SHP77 treated with DMSO at 0.1 percent for 48 hours (cell line): ENCODE measurements at places on chromosomes 4 and X.

- DNase-seq, result no peak
These were observed 21.1 kb upstream of the HMX1 start for GRCh38 chr4:8892556-8893226.

- no peak for DNase-seq
These were observed 24.4 kb upstream of the CYP4V2 start for GRCh38 chr4:186166852-186167512.

GRCh38 chr4:82681754-82682153 lies 116.8 kb downstream of the SCD5 start:
- DNase-seq, result no peak

DNA sequence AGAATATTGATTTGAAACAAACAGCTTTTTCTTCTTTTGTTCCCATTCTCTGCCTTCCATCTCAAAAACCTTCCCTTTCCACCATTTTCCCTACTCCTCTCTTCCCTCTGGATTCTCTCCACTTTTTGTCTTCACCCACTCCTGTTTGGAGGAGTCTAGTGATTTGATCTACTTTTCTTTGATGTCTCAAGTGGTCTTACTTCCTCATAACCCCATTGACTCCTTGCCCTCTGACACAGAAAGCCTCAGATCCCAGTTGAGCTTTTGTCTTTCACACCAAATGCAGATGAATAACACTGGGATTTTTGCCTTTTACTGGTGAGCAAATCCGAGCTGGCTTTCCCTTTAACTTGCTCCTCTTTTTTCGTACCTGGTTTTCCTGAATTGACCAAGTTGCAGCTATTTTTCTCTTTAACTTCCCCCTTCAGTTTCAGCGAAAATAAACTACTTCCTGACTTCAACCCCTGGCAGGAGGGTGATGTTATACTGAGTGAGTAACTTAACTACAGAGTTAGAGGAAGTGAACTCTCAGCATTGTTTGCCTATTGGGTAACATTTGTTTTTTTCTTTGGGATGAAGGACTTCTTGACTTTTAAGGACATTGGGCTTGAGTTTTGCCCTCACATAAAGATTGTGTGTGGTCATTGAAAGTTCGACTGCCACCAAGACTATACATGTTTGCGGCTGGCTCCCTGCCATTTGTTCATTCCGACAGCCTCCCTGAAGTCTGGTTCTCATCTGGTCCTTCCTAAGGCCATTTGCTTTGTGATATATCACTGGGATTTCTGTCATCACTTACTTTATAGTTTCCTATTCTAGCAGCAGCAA lies 392.8 kb upstream of the NR3C2 start:
- DNase-seq, result no peak

- no peak for DNase-seq
These were observed 22.0 kb downstream of the CXCL8 start for GRCh38 chr4:73762409-73762808.

DNA sequence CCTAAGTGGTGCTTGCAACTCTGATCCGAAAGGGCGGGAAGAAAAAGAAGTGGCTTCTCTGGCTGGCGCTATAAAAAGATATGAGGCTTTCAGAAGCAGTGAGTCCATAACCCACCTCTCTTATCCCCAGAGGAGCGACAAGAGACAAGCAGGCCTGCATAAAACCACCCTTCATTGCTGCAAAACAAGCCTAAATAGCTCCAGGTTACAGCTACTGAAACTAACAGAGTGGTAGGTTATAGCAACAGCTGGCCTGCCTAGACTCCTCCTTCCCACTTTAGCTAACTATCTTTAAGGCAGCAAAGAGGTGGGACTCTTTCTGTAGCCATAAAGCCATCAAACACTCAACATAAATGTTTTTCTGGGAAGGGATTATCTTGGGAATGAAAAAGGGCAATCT lies 245.0 kb upstream of the GPR101 start:
- DNase-seq, result no peak

DNA sequence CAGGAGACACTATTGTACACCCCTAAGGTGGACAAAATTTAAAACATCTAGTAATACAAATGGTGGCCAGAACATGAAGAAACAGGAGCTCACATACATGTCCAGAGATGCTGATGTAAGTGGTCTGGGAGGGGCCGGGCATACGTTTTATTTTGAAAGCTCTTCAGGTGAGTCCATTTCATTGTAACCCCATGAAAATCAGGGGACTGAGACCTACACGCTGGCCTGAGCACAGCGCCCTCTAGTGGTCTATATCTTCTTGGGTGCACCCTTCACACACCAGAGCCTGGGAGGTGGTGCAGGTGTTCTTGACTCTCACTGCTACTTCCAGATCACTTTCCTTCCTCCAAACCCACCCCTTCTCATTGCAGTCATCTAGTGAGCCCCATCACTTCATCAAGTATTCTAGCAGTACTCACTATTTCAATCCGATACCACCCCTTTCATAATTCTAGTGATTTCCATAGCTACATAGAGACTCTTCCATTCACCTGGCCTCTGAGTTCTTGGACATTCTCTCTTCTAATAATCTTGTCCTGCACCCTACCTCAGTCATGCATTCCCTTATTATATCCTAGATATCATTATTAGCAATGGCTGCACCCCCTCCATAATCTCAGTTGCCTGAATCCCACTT lies 4.3 kb upstream of the TLR6 start:
- no peak for DNase-seq

DNA sequence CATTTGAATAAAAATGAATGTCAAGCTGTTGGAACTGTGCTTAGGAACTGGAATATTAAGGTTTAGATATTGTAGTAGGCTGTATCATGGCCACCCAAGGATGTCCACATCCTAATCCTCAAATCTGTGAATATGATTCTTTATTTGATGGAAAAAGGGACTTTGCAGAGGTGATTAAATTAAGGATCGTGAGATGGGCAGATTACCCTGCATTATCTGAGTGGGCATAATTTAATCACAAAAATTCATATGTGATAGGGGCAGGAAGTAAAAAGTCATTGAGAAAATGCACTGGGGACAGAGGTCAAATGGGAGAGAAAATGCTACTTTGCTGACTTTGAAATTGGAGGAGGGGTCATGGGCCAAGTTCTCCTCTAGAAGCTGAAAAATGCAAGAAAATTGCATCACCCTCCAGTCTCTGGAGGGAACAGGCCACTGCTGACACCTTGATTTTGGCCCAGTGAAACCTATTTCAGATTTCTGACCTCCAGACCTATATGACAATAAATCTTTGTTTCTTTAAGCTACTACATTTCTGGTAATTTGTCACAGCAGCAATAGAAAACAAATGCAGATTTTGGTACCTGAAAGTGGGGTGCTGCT lies 521.4 kb downstream of the PCDH7 start:
- DNase-seq, result no peak

GRCh38 chr4:73761856-73762255 lies 21.5 kb downstream of the CXCL8 start:
- DNase-seq, result no peak

- DNase-seq, result no peak
These were observed 97.6 kb upstream of the NKX1-1 start for GRCh38 chr4:1503583-1504471.

DNA sequence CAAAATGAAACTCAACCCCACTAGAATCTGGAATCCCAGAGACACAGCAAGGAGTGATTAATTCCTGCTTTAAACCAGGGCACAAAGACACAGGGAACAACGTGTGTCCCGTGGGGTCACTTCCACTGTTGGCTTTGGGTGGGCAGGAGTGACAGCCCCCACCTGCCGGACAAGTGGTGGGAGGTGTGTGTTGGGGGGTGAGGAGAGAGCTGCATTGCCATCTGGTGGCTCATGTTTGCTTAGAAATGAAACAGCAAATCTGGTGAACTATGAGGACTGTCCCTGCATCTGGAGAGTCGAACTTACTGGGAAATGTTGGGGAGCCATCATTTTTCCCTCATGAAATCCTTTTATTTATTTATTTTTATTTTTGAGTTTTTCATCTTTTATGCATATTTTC lies 75.9 kb upstream of the AFAP1 start:
- DNase-seq, result no peak

- no peak for DNase-seq
These were observed 116.9 kb downstream of the STPG2 start for GRCh38 chr4:98026362-98026761.

- no peak for DNase-seq
These were observed 29.1 kb upstream of the GALNT7 start for GRCh38 chr4:173139561-173139960.

- DNase-seq, result no peak
These were observed 118.9 kb downstream of the TMA16 start for GRCh38 chr4:163613383-163613782.

- DNase-seq, result no peak
These were observed 460.3 kb downstream of the SPRY1 start for GRCh38 chr4:123856689-123857545.

DNA sequence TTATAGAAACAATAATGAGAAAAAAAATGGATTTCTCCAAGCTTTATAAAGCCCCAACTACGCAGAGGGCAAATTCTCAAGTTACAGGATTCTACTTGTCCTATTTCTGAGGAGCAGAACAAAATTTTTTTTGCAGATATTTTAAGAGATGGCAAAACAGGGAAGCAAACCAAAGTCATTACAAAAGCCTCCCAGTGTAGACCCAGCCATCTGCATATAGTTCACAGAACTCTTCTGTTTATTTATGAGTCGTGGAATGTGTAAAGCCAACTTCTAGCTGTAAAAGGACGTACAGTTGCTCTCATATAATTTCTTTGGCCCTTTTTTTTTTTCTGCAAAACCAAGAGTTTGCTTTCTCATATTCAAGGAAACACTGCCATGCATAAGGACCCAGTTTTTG lies 120.4 kb downstream of the PCDH7 start:
- no peak for DNase-seq

GRCh38 chr4:181528570-181529184 lies 714.5 kb upstream of the TENM3 start:
- peak; percentile 68 for DNase-seq

GRCh38 chrX:53704854-53705253 lies 18.3 kb upstream of the HUWE1 start:
- no peak for DNase-seq

DNA sequence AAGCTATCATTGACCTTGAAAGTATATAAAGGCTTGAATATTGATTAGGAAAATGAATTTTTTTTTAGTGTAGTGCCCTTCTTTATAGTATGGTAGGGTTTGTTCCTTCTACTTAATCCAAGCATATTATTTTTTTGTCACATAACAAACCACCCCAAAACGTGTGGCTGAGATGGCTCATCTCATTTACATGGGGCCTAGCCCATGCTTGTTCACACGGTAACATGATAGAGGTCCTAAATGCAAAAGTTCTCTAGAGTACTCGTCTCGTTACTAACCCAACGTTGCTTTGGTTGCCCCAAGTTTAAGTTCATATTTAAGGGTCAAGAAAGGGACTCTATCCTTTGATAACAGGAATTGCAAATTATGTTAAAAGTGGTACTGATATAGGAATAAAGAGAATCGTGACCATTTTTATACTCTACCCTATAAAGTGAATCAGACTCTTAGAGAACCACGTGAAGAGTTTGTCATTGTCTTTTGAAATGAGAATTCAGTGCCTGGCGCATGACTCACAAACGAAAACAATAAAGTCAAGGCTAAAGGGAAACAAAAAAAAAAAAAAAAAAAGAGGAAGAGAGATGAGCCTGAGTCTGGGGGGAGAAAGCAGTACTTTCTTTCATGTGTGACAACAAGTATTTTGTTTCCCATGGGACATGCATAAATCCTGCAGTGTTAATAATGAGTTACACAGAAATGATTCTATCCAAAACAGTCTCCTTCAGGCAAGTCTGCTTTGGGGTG lies 402.8 kb upstream of the NWD2 start:
- no peak for DNase-seq

DNA sequence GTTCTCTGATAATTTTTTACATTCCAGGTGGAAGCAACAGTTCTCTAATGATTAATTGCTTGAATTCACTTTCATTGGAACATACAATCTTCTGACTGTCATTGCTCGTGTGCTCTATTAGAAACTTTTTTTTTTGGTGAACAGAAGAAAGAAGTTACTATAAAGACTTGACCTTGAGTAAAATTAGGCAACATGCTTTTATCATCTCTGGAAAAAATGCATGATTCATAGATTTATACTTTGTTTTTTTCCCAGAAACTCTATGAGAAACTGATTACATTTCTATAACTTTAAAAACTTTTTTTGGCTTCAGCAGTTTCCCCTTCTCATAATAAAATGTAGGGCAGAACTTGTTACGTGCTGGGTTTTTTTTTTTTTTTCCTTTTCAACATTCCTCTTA lies 167.6 kb downstream of the ARHGAP10 start:
- no peak for DNase-seq

DNA sequence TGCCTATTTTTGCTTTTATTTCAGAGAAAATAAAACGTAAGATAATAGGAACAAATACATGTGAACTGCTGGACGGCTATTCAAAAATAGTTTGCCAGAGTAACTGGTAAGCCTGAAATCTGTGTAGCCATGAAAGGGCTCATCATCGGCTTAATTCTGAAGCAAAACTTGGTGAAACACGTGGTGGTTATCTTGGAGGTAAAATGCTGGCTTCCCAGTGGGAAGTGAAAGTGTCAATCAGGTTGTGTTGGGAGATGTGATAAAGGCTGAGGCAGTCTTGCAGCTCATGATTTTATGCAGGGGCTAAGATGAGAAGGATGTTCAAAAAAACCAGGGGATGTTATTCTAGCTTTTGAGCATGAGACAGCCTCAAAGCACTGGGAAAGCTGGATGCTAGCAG lies 36.1 kb upstream of the TLR2 start:
- no peak for DNase-seq

GRCh38 chrX:48736878-48737212 lies 24.7 kb upstream of the GLOD5 start:
- no peak for DNase-seq

DNA sequence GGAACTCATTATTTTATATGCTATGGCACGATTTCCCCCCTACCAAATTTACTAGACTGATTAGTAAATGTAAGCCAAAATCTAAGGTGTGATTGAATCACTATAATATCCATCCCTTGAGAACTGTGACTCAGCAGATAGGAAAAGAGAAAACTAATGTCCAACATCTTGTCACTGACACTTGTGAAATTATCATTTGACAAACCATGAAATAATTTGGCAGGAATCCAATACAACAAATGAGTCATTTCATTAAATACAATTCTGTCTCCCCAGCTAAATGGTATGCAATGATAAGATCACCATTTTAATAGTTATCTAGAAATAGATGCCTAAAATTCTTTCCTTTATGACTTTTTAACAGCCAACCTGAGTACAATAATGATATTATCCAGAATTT lies 462.3 kb downstream of the DMD start:
- DNase-seq, result no peak

DNA sequence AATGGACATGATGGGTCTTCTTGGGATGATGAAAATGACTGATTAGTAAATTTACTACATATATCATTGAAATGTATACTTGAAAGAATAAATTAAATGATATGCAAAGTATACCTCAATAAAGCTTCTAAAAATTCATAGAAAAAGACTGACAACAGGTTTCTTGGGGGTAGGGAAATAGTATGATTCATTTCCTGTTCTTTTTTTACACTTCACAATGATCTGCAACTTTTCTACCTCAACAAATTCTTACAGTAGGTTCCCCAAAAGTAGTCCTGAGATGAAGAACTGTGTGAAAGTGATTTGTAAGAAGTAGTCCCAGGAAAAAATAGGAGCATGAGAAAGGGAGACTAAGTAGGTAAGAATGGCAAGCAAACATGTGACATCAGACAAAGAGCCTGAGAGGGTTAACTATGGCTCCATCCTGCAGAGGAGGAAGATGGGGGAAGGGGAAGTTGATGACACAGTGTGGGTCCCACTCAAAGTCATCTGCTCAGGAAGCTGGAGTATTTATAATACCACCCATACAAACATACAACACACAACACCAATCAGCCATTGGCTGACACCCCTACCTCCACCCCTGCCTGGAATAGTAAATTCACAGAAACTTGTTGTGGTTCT lies 73.9 kb downstream of the ARHGAP6 start:
- no peak for DNase-seq
